ENCODE measurements at places on chromosomes 4 and X.

- DNase-seq, result no peak
Observed at GRCh38 chr4:86280246-86280645, 79.6 kb downstream of the MAPK10 start.

GRCh38 chr4:115274545-115274944 lies 161.1 kb upstream of the NDST4 start:
- no peak for DNase-seq

DNA sequence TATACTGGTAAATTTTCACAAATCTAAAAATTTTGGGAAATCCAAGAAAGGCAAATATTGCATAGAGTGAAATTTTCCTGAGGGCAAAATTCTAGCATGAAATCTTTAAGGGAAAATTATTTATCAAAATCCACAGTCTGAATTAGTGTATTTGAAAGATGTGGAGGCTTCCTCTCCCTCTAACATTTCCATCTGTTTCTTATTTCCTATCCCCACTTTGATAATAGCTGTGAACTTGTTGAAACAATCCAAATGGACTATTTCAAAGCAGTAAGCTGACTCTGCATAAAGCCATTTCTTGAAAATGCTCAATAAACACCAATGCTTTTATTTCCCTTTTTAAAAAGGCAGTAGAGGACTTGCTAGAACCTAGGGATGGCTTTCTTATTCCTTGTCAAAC lies 107.3 kb upstream of the PABPC4L start:
- DNase-seq, result no peak

DNA sequence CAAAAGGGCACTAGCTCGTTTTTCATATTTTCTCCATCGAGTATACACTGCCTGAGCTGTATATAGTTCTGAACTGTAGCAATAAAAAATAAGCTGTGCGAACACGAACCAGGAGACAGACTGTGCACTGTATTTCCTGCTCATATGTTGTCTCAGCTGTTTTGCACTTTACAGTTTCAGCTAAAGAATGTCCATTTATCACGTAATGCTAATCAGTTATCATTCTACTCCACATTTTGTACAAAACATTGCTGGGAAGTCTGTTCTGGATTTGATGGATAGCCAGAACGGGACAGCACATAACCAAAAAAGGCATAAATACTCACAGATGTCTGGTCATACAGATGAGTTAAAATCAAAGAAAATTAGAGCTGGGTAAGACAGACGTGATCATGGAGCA lies 315.5 kb upstream of the ADGRL3 start:
- no peak for DNase-seq

DNA sequence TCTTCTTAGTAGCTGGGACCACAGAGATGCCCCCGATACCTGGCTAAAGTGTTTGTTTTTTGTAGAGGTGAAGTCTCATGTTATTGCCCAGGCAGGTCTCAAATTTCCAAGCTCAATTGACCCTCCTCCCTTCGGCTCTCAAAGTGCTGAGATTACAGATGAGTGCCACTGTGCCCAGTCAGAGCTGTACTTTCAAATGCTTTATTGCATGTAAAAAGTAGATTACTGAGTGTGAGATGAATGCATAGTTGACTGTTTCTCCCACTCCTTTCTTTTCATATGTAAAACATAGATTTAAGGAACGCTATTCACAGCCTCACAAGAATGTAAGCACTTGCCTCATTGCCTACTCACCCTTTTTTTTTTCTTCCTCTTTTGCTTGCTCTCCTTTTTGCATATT lies 984.4 kb upstream of the PABPC4L start:
- no peak for DNase-seq

- DNase-seq, result no peak
Observed at GRCh38 chrX:1534301-1535168, 2.5 kb downstream of the P2RY8 start.

DNA sequence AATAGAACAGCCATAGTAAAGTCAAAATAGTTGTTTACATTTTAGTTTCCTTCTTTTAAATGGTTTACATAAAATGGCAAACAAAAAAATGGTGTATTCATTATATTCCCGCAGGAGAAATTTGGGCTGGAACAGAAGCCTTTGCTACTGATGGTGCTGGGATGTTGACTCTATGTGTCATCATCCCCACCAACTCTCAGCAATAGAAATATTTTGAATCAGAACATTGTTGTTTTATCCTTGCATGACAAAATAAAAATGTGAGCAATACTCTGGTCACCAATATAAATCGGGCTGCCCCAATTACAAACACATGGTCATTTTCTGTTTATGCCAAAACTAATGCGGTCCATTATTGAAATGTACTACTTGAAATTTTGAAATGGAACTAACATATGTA lies 1131.6 kb upstream of the PCDH7 start:
- no peak for DNase-seq

GRCh38 chrX:74535408-74536151 lies 78.8 kb downstream of the RLIM start:
- peak; percentile 63 for DNase-seq

DNA sequence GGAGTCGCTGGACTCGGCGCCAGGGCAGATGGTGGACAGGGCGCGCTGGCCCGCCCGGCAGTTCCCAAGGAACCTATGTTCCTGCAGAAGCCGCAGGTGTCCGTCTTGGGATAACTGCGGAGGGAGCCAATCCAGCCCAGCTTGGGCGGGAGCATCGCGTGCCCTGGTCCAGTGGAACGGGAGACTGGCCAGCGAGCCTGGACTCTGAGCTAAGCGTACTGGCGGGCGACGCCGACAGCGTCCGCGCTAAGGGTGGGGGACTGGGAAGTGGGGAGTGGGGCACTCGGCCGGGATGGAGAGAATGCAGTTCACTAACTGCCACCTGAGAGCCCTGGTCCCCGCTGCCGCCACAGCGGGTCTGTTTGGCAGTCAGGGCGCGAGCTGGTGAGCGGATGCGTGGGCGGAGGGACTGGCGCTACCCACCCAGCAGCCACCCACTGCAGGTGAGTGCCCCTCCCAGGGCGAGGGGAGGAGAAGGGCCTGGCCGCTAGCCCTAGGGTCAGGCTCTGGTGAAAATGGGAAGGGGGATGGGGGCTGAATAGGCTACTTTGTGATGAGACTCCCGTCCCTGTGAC lies 1.3 kb upstream of the MAMLD1 start:
- DNase-seq, result no peak

GRCh38 chr4:133316909-133317308 lies 167.8 kb downstream of the PCDH10 start:
- DNase-seq, result no peak

- no peak for DNase-seq
Observed at GRCh38 chr4:55175779-55176231, 50.4 kb upstream of the KDR start.

- peak; percentile 65 for DNase-seq
Observed at GRCh38 chrX:8632924-8633323, 99.0 kb downstream of the ANOS1 start.

- peak; percentile 88 for DNase-seq
Observed at GRCh38 chr4:150232029-150232428, 153.8 kb downstream of the DCLK2 start.

DNA sequence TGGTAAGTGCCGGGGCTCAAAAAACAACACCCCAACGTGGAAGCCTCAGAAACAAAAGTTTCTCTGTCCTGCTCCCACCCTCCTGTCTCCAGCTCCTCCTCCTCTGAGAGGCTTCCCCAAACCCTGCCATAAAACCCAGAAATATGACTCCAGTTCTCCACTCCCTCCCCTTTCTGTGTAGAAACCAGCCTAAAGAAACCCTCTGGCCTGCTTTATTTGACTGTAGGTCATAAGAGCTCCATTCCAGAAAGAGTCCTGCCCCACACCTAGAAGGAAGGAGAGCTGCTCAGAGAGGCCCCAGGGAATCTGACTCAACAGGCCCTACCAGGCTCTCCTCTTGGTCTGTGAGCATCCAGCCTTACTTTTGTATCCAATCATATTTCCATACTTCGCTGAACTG lies 872 bp upstream of the S100P start:
- no peak for DNase-seq

DNA sequence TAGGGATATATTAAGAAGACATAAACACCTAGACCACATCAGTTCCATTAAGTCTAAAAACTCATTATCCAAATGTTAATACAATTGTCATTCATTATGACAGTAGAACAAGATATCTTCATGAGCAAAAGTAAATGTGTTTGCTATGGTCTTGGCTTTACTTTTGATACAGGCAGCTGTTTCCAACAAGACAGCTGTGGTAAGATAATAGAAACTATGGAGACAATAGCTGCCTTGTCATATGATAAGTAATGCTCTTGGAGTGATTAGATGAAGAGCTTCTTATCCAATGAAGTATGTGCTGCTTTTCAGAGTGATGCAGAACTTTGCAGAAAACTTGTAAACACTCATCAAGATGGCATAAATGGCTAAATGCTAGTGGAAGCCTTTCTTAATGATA lies 1066.0 kb downstream of the FSTL5 start:
- DNase-seq, result no peak

DNA sequence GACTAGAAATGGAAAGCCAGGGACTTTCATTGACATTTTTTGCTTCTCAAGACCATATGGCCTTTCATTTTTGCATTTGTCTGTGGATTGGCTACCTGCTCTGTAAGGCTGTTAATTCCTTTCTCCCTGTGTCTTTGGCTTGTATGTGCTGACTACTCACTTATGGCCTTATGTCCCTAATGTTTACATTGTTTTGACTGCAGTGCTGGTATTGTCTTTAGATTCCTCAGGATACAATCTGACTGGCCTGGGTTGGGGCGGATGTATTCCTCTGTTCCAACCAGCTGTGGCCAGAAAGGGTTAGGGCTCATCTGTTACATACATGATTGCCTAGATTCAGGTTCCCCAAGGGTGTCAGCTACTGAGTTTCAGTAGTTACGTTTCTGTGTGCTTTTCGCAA lies 108.1 kb downstream of the RAPGEF2 start:
- DNase-seq, result no peak

GRCh38 chrX:843306-843705 lies 212.7 kb downstream of the SHOX start:
- no peak for DNase-seq

DNA sequence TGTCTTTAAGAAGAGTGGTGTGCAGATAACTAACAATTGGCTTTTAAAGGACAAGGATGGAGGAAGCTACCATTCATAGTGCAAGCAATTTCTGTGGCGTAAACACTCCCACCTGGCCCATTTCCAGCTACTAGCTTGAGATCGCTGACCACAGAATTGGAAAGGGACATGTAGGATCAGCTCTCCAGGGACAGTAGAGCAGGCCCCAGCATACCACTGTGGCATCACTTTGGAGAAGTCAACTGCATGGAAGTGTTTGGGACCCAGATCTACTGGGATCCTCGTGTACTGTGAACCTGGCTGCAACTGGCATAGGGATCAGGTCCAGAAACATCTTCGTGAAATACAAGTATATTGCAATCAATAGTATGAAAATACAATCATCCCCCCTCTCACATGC lies 515.0 kb downstream of the INPP4B start:
- no peak for DNase-seq

- DNase-seq, result no peak
Observed at GRCh38 chr4:48127231-48127630, 6.8 kb downstream of the TXK start.

GRCh38 chrX:19005909-19006308 lies 22.0 kb upstream of the PHKA2 start:
- no peak for DNase-seq

DNA sequence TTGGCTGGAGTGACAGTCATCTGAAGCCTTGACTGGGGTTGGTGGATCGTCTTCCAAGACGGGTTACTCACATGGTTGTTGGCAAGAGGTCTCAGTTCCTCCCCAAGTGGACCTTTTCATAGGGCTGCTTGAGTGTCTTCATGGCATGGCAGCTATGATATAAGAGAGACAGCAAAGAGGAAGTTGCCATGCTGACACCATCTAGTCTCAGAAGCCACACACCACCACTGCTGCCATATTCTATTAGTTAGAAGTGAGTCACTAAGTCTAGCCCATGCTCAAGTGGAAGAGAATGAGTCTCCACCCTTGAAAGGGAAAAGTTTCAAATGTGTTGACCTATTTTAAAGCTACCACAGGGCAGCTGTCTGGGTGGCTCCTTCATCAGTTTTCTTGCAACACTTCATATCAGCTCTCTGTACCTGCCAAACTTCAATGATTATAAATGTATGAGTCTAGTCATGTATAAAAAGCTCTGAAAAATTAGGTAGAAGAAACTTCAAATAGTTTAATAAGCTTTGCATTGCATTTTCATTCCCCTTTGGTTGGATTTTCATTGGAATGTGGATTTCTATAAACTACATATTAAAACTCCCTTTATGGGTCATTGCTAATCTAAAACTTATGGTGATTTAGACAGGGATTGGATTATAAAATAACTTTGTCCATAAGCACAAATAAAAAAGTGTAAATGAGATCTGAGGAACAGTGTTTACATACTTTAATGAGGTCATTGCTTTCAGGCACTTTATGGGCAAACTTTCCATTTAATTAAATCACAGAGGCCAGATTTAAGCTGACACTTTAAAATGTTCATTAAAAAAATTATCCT lies 68.0 kb upstream of the ATXN3L start:
- no peak for DNase-seq

DNA sequence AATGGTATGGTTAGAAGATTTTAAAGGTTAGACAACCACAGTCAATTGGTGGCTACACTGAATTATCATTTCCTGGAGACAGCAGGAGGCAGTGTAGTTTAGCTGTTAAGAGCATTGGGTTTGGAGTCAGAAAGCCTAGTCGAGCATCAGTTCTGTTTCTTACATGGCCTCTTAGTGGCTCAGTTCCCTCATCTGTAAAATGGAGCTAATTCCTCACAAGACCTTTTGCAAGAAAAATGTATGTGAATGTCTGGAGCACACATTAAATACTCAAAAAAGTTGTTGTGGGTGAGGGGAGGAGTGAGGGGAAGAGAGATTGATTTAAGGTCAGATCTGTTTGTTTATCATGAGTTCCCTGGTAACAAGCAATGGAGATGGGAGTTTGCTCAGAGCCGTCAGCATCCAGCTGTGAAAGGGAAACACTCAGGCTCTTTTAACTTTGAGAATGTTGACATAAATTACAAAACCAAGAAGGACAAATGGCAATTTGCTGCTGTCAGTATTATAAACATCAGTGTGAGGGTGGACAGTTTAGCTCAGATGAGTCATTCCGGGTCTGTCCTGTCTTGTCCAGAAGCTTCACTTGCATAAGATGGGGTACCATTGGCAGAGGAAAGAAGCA lies 98.2 kb upstream of the PGRMC2 start:
- peak; percentile 22 for DNase-seq

DNA sequence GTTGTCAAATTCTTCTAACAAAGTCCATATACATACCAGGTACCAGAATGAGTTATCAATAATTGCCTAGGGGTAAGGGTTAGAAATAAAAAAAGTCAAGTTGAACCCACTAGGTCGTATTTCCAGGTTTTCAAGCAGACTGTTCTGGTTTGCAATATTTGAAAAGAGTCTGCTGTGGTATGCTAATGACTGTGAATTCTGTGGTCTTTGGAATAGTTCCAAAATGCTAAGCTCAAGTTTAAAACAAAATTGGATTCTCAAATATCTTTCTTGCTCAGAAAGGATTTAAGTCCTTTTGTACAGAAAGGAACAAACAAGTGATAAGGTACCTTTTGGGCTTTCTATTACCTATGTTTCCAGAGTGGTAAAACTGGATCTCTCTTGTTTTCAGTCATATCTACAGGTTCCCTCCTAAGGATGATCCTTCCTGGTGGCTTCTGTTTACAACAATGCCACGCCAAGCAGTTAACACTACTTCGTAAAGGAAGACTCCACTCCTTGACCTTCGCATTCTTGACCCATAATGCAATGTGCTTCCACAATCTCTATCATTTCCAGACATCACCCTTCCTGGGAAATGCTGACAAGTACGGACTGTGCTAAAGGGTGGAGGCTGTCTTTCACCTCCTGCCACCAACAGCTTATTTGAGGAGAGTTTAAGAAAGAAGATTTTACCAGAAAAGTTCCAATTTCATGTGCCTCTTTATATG lies 531.7 kb upstream of the FTHL17 start:
- DNase-seq, result no peak
